ENCODE measurements at places on chromosomes 4 and X.

DNA sequence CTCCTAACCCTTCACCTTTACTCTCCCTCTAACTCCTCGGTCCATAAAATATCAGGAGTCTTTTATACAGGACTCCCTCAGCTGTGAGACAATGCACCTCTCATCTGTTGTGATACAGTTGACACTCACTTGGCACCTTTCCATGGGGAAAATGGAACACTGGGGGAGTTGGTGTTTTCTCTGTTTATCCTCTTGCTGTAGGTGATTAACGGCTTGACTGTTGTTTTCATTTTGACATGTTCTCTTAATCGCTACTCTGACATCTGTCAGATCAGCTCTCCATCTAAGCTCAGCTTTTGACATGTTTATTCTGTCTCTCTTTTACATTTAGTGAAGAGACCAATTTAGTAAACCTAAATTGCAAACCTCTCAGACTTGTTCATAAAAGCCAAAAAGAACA is 604.8 kb downstream of the TRAM1L1 start:
- DNase-seq, result no peak

GRCh38 chr4:48379587-48380180 is 38.4 kb downstream of the SLAIN2 start:
- DNase-seq, result no peak

DNA sequence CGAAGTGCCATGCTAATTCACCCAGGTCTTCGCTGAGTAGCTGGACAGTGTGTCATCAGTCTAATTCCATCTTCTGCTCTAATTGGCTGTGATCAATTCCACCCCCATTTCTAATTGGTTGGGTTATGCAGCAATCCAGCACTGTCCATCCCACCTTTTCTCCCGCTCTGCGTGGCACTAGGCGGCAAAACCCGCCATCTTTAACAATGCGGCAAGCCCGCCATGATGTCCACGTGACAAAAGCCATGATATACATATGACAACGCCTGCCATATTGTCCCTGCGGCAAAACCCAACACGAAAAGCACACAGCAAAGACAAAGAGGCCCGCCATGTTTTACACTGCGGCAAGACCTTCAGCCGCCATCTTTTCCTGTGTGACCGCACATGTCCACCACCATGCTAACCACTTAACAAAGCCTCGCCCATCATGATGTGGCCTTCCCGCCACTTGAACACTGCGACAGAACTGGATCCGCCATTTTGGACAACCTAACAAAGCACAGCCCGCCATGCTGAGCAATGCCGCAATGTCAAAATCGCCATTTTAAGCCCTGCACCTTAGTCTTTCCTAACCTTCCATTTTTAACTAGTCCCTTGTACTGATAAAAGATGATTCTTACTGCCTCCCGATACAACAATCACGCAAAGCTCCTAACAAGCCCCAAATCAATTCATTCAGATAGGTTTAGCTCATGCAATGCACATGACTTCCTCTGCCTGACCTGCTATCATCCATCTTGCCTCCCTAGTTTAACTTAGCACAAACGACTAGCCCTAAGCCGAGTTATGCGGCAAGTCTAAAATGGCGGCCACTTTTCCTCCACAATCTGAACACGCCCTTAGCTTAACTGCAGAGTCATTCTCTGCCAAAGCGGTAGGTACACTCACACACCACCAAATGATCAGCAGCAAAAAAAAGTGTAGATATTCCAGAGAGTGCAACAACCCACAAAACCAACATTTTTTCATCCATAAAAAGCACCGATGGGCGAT is 288.3 kb downstream of the CHIC1 start:
- DNase-seq, result no peak

DNA sequence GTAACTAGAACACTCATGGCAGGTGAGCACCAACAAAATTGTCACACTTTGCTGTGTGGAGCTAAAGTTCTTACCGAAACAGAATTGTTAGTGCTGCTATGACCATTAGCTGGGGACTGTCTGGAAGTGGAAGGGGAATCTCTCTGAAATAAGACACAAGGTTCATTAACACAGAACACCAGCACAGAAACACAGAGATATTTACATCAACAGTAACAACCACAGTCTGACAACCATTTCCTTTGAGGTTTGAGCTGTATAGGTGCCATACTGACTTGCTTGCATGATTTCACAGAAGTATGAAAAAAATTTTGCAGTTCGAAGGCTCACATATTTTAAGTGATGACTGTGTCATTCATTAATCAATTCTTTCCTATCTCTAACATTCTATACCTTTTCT is 109.8 kb downstream of the NYX start:
- no peak for DNase-seq

DNA sequence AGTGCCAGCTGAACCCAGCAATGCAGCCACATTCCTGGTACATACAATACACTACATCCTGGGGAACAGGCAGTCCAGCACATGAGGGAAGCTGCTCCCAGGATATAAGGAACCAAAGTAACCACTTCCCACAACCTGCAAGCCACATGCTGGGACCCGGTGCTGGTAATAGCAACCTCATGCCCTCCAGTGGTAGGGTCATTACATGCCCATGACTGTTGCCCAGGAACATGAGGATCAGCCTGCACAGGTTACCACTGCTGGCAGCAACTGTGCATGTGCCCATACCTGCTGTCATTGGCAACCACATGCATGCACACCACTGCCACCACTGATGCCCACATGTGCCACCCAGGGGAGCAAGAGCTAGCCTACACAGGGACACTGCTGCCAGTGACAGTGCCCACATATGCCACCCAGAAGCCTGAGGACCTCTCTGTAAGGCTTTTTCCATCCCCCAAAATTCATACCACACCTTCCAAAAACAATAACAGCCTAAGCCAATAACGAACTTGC is 1982.5 kb downstream of the ARAP2 start:
- no peak for DNase-seq

- no peak for DNase-seq
Observed at GRCh38 chr4:7460566-7460965, 25.8 kb upstream of the PSAPL1 start.

DNA sequence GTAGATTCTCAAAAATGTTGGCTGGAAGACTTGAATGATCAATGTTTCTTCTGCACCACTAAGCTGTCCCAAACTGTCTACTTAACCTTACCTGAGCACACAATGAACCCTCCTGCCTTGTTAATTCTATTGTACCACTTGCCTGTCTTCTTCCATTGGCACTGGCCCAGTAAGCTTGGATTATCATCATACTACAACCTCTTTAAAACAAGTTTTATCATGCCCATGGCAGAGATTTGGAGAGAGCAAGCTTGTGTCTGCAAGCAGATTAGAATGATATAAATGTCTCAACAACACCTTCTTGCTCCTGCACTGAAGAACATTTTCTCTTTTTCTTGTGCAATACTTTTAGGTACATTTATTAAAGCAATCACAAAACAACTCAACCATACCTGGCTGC is 74.0 kb upstream of the VMA21 start:
- DNase-seq, result no peak

GRCh38 chr4:142168181-142168580 is 531.8 kb downstream of the IL15 start:
- DNase-seq, result no peak

DNA sequence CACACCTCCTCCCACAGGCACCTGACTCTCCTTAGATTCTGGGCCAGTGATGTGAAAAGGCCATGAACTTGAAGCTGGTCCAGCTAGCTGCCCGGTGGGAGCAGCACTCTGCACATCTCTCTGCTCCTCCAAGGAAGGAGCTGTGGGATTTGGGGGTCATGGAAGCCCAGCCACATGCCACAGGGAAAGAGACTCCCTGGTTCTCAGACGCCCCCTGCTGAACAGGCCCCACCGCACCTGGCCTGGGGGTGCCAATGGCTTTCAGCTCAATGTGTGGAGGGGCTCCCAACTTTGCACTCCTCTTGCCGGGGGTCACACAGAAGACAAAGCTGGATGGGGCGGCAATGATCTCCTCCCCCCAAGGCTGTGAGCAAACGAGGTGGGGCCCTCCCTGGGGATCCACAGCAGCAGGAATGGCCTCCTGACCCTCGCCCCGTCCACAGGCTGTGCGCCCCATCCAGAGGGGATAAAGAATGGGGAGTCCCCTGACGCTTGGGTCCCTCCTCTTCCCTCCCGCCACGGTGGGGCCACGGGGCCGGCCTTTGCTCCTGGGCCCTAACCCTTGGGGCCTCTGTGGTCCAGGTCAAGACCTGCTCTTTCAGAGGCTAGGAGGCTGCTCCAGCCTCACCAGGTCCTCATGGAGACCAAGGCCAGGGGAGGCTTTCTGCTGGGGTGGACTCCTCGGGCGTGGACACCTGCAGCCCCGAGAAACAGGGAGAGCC is 51.3 kb downstream of the GAK start:
- no peak for DNase-seq

DNA sequence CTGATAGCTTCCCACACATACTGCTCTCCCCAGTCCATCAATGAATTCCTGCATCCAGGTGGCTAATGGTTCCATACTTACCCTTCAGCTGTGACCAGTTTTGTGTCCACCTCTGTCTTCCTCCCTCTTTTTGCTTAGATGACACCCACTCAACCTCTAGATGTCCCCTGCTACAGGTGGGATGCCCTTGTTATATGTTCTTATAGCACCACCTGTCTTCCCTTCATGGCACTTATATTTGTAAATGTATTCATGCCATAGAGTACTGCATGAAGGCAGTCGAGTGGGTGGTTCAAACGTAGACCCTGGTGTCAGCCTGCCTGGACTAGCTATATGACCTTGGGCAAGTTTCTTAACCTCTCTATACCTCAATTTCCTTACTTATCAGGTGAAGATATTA is 6.5 kb upstream of the USP46 start:
- peak; percentile 49 for DNase-seq

GRCh38 chrX:38817004-38817703 is 15.9 kb downstream of the MID1IP1 start:
- DNase-seq, result no peak

DNA sequence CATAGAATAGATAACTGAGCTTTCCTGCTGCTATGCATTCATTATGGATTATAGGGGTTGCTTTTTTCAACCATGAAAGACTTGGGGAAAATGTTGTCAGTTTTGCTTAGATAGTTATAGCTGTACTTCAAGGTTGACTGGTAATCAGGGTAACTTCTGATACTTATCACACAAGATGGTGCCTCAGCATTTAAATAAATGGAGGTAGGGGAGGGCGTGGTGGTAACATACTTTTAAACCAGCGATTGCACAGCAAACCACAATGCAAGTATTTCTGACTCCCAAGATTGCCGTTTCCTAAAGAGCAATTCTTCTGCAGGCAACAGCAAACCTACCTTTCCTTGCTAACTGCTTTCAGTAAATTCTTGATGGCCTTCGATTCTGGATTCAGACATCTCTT is 1.3 kb downstream of the CXCL10 start:
- no peak for DNase-seq

GRCh38 chr4:1550122-1551070 is 133.7 kb downstream of the FAM53A start:
- no peak for DNase-seq

- peak; percentile 93 for DNase-seq
Observed at GRCh38 chr4:38387348-38387747, 276.7 kb upstream of the KLF3 start.

DNA sequence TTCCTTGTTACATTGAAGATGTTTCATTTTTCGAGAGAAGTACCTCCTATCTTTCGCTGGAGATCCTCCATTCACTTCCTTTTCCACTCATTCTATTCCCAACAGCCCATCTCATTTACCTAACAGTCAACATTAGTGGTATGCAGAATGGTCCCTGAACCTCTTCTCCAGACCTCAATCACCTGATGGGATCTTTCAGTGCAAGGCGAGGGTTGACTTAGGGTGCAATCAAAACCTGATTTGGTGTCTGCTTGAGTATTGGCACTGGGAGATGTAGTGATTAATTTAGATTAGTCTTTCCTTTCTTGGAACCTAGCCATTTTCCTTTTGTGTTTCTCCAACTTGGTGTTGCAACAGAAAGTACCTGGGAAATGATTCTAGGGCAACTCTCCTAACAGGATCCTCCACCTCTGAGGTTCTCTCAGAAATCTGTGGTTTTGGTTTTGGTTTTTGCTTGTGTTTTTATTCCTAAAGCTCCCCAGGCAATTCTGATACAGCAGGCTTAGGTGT is 18.4 kb downstream of the DDX3X start:
- DNase-seq, result no peak

DNA sequence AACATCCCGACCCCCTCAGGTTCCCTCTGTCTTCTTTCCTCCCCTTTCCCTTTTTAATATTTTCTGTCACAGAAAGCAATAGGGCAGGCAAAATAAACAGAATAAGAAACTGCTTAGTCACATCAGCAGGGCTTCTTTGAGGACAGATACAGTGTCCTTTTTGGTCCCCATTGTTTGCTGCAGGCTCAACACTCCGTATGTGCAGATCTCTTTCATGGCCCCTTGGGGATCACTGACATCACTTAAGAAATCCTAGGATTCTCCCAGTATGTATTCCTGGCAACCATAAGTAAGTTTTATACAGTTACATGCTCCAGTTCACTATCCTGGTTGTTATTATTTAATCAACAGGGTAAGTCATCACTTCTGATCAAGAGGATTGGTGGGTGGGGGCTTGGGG is 448.0 kb downstream of the NKX6-1 start:
- no peak for DNase-seq

- DNase-seq, result no peak
Observed at GRCh38 chrX:67648361-67648760, 104.5 kb downstream of the AR start.

DNA sequence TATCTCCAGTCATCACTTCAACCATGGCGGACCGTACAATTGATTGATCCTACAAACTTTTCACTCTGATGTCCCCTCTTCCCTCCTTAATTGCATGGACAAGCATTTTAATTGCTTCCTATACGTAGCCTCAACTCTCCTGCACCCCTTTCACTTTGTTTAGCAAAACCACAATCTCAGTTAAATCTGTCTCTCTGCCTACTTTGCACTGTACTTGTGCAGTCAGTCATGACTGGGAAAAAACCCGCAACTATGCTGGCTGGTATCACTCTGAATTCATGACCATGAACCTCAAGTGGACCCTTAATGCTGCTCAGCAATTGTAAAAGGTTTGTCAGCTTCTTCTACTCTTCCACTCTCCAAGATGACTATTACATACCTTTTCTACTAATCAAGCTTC is 51.7 kb upstream of the AFF2 start:
- DNase-seq, result no peak

GRCh38 chr4:184259081-184259480 is 41.4 kb upstream of the ENPP6 start:
- DNase-seq, result no peak

- DNase-seq, result peak; percentile 51
Observed at GRCh38 chrX:66018585-66019309, 21.1 kb downstream of the VSIG4 start.

- DNase-seq, result no peak
Observed at GRCh38 chr4:148425327-148426110, 16.7 kb downstream of the NR3C2 start.

DNA sequence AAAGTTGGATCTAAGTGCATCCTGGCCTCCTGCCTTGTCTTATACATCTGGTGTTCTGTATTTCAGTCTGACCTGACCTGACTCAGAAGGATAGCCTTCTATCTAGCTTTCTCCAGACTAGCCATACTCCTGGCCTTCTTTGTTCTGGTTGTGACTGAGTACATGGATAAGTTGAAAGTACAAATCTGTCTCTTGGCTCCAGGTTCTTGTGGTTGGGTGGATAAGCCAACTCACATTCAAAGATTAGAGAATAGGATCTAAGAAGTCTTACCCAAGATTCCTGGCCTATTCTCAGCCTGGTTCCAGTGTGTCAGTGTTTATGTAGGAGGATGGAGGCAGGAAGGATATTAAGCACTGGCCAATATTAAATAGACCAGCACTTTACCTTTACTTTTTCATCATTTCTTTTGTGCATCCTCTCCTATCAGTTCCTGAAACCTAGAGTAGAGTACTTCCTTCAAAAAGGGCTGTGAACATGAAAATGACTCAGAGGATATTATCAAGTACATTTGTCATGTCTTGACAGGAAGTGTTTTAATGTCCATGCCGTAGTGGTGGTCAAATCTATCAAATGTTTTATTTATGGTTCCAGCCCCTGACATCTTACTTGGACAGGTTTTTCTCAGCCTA is 123.5 kb downstream of the IL15 start:
- DNase-seq, result no peak
